ENCODE measurements at places on chromosomes 16 and 17.

- DNase-seq = no peak
Observed at GRCh38 chr17:32907583-32907982, 20.4 kb upstream of the TMEM98 start.

DNA sequence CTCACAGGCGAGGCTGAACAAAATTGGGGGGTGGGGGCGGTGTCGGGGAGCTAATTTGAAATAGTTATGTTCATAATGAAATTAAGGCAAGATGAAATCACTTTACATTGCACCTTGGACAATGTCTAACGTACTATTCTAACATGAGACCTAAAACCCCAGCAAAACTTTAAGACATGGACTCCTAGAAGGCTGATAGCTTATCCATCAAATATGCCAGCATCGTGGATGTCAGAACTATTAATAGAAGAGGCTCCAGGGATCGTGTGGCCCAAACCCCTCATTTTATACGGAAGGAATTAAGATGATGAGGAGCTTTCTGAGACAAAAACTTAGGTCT, 279.6 kb downstream of the SOX9 start:
- DNase-seq = no peak

GRCh38 chr16:17340804-17341203, 130.0 kb downstream of the XYLT1 start:
- DNase-seq = no peak

GRCh38 chr16:82832821-82833220, 206.1 kb downstream of the CDH13 start:
- DNase-seq = no peak

- no peak for DNase-seq
Observed at GRCh38 chr16:88831838-88832237, 20.1 kb upstream of the APRT start.

GRCh38 chr17:13346996-13347762, 254.6 kb downstream of the HS3ST3A1 start:
- no peak for DNase-seq

GRCh38 chr16:80671281-80671849, 130.6 kb downstream of the DYNLRB2 start:
- DNase-seq = peak; percentile 66

- no peak for DNase-seq
Observed at GRCh38 chr17:8894202-8894671, 26.8 kb upstream of the PIK3R6 start.

GRCh38 chr17:73170324-73170723, 5.5 kb downstream of the SSTR2 start:
- no peak for DNase-seq

DNA sequence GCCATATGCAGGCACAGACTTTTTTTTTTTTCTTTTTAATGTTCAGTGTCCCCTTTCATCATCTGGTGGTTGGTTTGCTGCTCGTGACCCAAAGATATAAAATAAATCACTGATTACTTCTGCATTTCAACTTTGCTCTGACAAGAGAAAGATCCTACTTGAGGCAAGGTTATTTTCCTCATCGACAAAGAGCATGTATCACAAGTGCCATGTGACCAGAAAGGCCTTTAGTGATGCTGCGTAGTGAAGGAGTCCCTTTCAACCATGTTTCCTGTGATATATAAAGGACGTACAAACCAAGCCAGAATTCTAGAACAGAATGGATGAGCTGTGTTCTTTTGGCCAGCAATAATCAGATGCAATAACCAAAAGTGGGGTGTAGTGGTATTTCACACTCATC, 323.4 kb upstream of the PSMD7 start:
- no peak for DNase-seq

GRCh38 chr16:1102333-1102700, 6.3 kb upstream of the C1QTNF8 start:
- no peak for DNase-seq

GRCh38 chr16:79597277-79598062, 3.1 kb downstream of the MAF start:
- DNase-seq = no peak

GRCh38 chr16:11198828-11199227, 57.2 kb downstream of the SOCS1 start:
- DNase-seq = no peak

- no peak for DNase-seq
Observed at GRCh38 chr17:10177913-10178505, 20.4 kb downstream of the GAS7 start.

GRCh38 chr17:19939993-19940721, 37.5 kb downstream of the AKAP10 start:
- no peak for DNase-seq

DNA sequence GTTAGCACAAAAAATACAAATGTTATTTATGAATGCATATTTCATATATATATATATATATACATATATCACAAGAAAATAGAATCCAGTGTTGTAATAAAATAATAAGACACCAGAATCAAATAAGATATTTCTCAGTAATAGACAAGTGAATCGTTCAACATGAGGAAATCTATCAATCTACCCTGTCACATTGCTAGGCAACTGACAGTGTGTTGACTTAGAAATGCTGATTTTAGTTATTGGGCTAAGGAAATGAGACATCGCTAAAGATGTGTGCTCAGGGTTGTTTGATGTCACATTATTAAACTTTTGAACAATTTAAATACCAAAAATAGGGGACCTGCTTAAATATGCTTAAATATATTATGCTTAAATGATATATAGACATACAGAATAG, 49.9 kb upstream of the DNAH9 start:
- no peak for DNase-seq

DNA sequence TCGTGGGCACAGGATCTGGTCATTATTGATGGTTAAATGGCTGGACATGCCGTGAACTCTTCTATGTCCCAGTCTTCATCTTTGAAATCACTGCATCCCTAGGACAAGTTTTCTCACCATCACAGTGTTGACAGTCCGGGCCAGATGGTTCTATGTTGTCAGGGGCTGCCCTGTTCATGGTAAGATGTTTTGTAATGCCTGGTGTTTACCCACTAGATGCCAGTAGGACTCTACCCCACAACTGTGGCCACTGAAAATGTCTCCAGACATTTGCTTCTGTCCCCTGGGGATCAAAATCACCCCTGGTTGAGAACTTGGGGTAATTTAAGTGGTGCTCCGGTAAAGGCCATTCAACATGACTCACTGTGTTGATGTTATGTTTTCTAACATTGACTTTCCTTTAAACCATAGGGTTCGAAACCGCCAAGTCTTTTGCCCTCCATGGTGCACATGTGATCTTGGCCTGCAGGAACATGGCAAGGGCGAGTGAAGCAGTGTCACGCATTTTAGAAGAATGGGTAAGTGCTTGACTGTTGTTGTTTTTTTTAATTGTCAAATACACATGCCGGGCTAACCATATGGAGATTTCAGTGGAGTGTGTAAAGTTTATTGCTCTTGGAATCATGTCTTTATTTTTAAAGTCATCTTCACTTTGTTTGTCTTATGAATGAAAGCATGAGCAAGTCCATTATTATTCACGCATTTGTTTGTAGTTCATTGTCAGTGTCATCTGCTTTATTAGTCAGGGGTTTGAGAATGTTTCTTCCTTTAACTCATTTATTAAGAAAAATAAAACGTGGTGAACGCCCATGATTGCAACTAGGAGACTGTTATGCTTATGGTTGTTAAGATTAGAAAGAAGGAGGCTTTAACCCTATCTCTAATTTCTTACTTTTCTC, 64.6 kb downstream of the WWOX start:
- no peak for DNase-seq

DNA sequence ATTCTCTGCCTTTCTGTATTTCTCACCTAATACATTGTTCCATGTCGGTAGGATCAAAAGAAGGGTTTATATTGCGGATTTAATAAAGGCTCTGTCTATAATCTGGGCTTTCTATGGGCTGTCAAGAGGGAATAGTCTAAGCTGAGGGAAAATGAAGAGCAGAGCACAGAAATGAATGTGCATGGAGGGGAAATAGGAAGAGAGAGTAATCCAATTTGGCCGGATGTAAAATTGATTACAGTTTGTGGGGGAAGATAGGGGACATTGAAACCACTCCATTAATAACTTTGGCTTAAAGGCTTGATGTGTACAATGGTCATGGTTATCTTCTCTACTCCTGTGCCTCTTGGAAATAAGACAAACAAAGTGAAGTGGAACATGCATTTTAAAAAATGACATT, 334.2 kb upstream of the CDH8 start:
- no peak for DNase-seq

- no peak for DNase-seq
Observed at GRCh38 chr17:83041305-83041704, 38.1 kb upstream of the METRNL start.

DNA sequence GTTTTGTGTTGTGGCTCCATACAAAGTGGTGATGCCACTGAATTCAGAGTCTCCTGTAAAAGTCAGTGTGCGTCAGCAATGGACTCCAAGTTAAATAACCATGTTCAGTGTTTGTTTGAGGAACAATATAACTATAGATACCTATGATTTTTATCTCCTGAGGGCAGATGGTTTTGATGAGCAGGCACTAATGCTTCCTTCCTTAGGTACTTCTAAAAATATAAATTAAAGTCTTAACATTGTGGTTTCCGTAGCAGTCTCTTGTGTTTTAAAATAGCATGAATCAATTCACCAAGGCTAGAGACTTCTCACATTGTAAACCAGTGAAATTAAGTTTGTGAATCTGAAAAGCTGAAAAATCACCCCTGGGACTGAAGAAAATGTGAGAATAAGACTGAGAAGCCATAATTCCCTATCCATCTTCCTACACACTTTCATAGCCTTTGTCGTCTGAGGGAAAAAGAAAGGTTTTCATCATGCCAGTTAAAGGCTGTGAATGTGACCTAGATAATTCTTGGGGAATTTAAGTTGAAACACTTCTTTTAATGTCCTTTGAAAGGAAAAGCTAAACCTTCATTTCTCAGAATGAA, 1502.9 kb downstream of the CDH11 start:
- DNase-seq = no peak

GRCh38 chr17:47620503-47621245, 29.0 kb upstream of the KPNB1 start:
- DNase-seq = no peak

DNA sequence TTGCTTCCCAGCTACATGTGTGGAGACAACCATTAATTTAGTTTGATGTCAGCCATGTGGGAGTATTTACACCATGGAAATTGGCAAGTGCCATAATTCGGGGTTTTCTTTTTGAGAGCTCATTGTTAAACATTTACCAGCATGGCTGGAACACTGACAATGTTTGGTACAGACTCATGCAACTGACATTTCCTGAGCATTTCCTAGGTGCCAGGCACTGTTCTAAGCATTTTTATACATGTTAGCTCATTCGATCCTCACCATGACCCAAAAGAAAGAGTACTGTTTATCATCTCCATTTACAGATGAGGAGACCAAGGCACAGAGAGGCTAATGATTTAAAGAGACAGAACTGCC, 86.9 kb downstream of the FOXL1 start:
- DNase-seq = no peak

DNA sequence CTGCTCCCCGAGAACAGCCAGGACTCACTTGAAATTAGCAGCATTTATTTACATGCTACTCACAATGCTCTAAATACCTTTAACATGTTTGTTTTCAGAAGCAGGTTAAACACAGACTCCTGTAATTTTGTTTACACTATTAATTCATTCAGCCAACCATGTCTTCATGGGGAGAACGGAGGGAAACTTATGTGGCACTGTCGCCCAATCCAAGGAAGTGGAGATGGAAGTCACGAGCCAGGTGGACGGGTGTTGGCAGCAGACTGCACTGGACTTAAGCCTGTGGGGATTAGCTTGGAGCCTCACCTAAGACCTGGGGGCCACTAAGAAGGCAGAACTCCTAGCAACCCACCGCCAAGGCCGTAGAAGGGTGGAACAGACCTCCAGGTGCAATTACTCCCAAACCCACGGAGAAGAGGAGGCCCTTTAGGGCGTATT, 8.8 kb upstream of the GFAP start:
- DNase-seq = no peak

Measured in germinal center (tissue), 1 donor.